CD8-positive, alpha-beta T cell (primary cell): ENCODE measurements at places on chromosomes 2 and 18.

DNA sequence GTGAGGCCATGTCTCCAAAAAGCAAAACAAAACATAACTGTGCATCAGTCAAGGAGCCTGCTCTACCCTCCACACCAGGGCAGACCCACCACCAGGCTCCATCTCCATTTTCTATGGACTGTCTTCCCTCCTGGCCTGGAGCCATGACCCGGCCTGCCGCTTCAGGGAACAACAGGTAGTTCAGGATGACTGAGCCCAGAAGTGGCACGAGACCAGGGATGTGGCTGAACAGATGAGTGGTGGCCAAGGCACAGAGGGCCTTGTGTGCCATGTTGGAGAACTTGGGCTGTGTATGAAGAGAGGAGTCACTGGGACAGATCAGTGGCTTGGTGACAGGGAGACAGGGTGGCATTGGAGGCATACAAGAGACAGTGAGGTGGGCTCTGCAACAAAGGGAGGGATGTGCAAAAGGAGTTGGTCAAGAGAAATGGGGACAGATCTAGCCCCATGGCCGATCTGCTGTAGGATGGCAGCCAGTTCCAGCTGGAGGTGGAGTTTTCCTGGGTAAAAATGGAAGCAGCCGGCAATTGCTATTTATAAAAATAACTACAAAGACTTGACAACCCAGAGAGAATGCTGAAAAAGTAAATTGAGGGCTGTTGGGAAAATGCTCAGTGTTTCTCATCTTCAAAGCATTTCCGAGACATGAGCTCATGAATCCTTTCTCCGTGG, 35.0 kb downstream of the TMEM177 start:
- no peak for DNase-seq

DNA sequence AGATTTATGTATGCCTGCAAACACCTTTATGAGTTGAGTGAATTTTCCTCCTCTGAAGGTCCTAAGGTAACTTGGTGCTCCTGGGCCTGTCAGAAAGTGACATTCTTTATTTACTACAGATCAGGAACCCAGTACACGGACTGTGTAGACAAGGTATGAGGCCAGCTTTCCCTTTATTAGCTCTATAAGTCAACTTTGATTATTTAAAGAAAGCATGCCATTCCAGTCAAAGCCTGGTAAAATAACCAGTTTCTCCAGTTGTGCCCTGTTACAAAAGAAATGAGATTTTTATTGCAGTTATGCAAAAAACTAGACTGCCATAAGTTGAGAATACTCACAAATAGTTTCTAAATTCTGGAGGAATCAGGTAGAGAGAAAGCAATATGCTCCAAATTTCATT, 266.1 kb upstream of the SP5 start:
- DNase-seq: no peak

GRCh38 chr2:66852953-66853352, 418.0 kb downstream of the MEIS1 start:
- DNase-seq: no peak

DNA sequence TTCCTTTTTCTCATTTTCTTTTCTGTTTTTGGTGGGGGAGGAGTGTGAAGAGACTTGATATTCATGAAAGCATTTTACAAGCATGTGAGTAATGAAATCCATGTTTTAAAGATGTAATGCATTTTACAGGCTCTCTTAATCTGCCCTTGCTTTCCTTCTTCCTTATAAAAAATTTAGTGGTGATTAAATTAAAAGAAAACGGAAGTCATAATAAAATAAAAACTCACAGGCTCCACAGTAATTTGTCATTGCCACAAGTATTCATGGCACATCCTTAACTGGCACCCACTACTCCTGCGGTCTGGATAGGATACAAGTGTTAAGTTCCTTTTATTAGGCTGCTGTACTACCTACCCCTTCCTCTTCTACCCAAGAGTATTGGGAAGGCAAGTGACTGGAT, 241.2 kb downstream of the SLC4A3 start:
- DNase-seq: no peak

DNA sequence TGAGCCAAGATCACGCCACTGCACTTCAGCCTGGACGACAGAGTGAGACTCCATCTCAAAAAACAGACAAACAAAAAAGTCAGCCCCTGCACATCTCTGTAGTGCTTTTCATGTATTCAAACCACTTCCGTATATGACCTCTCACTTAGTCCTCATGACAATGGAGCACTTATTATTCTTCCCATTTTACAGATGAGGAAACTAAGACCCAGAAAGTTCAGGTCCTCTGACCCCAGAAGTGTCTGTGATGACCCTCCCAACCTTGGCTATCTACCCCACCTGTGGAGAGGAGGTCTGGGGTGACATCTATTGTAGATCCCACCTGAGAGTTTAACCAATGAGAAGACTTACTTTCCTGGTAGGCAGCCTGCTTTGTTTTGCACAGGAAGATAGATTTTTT, 21.6 kb upstream of the MAPRE3 start:
- DNase-seq: no peak

- no peak for DNase-seq
Observed at GRCh38 chr18:79765491-79766245, 32.1 kb upstream of the KCNG2 start.

DNA sequence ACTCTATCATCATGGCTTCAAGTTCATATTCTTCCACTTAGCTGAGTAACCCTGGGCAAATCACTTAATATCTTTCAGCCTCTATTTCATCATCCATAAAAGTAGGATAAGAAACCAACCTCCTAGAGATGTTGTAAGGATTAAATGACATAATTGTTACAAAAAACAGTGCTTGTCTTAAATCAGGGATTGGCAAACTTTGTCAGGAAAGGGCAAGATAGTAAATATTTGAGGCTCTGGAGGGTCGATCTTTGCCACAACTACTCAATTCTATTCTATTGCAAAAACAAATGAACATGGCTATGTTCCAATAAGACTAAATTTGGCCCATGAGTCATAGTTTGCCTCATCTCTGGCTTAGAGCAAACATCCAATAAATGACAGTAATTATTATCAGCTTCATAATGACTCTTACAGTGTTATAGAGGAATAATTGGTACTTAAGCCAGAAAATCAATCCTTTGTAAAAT, 184.7 kb downstream of the SATB2 start:
- no peak for DNase-seq

- no peak for DNase-seq
Observed at GRCh38 chr2:200695191-200695590, 109.4 kb downstream of the AOX1 start.

DNA sequence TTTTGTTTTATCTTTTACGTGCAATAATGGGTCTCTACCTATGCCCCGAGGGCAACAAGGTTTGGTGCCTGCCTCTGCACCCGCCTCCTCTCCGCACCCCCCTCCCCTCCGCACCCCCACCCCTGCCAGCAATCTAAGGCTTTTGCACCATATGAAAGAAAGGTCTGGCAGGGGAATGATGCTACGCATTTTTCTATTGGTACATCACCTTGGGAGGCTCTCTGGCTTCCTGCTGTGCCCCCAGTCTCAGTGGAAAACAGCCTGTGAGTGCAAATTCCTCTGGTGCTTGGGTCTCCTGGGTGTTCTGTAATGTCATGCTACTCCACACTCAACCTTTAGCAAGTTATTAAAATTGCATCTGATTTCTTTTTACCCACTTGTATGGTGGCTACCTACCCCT, 161.3 kb upstream of the SMAD7 start:
- no peak for DNase-seq

DNA sequence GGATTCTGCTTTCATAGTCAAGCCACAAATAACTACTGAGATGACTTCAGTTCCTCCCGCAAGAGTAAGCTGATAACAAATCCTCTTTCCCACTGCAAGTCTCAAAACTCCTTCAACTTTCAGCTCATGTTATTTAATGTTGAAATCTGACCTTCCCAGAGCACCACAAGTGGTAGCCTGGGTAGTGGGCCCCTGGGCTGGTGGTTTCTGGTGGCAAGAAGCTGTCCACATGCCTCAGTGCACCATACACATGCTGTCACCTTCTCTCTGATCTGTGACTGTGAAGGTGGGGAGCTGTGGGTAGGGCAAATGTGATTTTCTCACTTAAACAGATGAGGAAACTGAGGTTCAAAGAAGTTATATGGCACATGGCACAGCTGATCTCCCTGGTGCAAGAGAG, 246.1 kb upstream of the EPAS1 start:
- DNase-seq: no peak

DNA sequence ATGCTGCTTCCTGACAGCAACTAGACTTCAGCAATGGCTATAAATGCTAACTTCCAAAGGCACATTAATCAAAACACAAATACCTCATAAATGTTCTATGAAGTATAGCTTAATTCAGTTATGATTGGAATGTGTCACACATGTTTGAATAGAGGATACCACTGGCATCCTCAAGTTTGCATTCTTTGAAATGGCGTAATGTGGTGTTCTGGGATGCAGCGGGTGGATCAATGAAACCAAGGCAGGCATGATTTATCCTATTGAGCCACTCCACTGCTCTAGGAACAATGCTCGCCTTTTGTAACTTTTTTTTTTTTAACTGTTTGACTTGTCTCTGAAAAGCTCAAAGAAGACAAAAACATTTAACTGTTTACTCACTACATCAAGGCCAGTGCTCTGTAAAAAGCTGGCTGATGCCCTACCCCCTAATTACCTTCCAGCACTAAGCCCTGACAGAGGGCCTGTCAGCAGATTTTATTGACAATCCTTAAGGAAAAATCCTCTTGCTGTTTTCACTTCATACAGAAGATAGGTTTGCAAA, 278.8 kb upstream of the SESTD1 start:
- DNase-seq: no peak

- DNase-seq: no peak
Observed at GRCh38 chr18:24827501-24827900, 367.1 kb downstream of the HRH4 start.

DNA sequence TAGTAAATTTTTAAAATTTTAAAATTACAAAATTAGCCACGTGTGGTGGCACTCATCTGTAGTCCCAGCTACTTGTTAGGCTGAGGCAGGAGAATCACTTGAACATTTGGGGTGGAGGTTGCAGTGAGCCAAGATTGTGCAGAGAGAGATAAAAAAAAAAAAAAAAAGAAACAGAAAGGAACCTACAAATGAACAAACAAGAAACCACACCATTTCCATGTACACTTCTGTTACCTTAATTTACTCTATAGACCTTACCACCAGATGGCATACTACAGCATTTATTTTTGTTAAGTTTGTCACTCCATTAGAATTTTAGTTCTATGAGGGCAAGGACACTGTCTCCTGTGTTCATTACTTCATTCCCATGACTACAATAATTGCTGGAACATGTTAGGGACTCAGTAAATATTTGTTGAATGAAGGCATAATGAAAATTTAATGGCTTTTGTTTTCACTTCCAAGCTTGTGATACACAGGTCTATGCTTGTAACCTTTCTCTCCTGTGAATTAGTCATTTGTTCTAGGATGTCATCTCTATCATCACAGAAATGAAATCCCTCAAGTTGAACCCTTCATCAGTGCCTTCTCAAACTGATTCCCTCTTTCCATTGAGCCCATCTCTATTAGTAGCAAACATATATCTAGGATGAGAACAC, 76.0 kb downstream of the ARHGAP15 start:
- DNase-seq: no peak

DNA sequence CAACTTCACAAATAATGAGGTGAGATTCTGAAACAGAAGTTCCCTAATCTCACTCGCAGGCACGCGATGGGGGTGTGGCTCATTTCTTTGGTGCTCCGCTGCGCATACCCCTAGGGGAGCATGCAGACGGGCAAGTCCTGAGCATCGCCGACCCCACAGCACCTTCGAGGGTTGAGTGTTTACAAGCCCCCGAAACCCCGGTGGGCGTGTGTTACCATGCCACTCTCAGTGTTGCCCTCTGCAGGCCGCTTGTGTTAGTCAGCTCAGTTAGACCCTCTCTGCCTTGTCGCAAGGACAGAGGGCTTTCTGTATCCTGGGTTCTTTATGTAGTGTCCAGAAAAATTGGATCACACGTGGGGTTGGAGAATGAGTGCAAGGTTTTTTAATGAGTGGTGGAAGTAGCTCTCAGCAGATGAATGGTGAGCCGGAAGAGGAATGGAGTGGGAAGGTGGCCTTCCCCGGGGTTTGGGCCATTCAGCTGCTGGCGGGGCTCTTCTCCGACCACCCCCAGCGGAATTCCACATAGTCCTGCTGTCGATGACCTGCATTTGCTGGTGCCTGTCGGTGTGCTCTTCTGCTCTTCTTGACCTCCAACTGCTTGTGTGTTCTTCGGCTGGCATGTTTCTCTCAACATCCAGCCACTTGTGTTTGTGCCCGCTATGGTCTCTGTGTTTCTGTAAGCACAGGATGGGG, 191.3 kb downstream of the RPRM start:
- no peak for DNase-seq

- no peak for DNase-seq
Observed at GRCh38 chr18:12257996-12258718, 4.0 kb downstream of the CIDEA start.

GRCh38 chr18:26655525-26656430, 107.4 kb upstream of the KCTD1 start:
- DNase-seq: no peak

DNA sequence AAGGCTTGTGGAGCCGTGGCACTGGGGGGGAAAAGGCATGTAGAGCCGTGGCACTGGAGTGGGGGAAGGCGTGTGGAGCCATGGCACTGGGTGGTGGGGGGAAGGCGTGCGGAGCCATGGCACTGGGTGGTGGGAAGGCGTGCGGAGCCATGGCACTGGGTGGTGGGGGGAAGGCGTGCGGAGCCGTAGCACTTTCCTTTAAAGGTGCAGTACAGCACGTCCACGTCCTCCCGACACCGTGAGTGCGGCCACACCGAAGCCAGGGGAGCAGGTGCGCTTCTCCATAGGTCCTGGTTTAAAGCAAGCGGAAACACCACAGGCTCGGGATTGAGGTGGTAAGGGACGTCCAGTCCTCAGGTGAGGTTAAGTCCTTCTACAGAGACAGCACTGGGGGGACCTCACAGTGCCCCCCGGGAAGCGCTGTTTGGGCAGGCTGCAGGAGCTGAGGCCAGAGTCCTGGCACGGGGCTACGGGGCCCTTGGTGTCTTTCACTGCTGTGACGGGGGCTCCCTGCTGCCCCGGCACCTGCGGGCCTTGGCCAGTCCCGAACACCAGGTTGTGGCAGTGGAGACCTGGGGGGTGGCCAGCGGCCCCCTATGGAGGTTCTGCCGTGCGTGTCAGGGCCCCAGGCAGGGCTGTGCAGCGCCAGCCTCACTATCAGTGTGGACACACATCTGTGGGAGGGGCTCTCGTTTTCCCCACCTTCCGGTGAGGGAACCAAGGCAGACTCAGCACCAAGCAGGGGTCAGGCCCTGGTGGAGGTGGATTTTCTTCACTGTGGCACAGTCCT, 93.0 kb upstream of the CTDP1 start:
- no peak for DNase-seq

- DNase-seq: no peak
Observed at GRCh38 chr2:180516232-180516631, 464.2 kb upstream of the UBE2E3 start.

DNA sequence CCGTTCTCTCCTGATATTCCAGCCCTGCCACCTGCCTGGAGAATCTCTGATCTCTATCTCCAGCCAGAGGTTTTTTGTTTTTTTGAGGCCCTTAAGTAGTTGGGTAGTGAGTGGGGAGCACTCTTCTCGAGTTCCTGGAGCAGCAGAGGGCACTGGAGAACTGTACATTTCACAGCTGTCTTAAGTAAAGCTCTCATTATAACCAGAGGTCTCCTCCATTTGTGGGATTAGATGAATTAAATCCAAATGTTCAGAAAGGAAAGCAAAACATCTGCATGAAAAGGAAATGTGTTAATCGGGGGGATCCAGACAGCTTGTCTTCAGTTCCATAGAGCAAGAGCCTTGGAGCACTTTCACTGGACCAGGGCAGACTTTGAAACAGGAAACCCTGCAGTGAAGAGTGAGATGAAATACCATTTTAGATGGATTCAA, 32.8 kb downstream of the AOX1 start:
- peak; percentile 2 for DNase-seq

GRCh38 chr18:22639026-22639463, 221.3 kb upstream of the CTAGE1 start:
- no peak for DNase-seq

GRCh38 chr2:226862623-226863022, 26.8 kb downstream of the RHBDD1 start:
- DNase-seq: no peak
